ENCODE measurements at places on chromosomes 12 and 14.

- no peak for DNase-seq
Measured at GRCh38 chr14:21018286-21018685, 6.6 kb downstream of the NDRG2 start.

- DNase-seq: no peak
Measured at GRCh38 chr12:69898236-69898635, 73.2 kb downstream of the MYRFL start.

DNA sequence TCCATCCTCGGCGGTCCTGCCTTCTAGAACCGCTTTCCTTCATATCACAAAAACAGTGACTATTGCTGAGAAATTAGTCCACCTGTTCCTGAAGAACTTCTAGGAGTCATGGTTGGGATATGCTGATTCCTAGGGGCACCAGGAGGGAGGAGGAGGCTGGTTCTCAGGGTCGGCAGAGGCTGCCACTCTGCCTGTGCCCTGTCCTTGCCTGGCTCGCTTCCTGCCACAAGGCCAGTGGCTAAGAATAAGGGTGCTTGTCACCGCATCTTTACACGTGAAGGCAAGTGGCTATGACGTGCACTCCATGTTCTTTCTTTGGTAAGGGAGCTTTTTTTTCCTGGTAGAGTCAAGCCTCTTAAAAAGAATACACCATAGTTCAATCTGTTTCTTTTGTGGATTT lies 18.7 kb upstream of the DGLUCY start:
- no peak for DNase-seq

- no peak for DNase-seq
Measured at GRCh38 chr12:124207617-124208016, 87.3 kb upstream of the RFLNA start.

DNA sequence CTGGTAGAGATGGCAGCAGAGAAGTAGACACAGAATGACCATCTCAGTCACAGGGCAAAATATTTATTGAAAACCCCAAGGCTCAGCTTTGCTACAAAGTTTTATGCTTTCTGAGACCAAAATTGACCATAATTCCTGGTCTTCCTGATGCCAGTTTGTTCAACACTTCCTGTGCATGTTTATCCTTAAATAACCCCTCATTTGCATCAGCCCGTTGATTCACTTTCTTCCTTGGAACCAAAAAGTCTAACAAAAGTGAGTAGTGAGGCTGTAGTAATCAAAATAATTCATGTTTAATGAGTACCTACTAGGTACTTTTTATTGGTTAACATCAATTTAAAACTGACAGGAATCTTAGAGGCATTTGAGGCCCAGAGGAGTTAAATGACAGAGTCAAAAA lies 51.7 kb downstream of the TRHDE start:
- no peak for DNase-seq

- no peak for DNase-seq
Measured at GRCh38 chr12:28583701-28584261, 393.5 kb downstream of the CCDC91 start.

- DNase-seq: no peak
Measured at GRCh38 chr12:12327802-12328201, 22.2 kb downstream of the MANSC1 start.

DNA sequence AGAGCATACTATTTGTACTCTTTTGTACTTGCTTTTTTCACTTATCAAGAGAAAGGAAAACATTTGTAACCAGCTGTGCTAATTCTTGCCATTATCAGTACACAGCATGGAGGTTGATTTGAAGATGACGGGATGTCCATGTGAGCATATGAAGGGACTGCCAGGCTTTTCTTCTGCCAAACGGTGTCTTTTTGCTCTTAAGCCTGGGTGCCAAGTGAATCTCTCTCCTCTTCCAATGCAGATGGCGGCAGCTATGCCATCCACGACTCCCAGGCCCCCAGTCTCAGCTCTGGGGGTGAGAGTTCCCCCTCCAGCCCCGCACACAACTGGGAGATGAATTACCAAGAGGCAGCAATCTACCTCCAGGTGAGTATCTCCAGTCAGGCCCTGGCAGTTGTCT lies 38.9 kb downstream of the TPCN1 start:
- DNase-seq: no peak

- no peak for DNase-seq
Measured at GRCh38 chr14:43900173-43900655, 606.9 kb downstream of the FSCB start.

DNA sequence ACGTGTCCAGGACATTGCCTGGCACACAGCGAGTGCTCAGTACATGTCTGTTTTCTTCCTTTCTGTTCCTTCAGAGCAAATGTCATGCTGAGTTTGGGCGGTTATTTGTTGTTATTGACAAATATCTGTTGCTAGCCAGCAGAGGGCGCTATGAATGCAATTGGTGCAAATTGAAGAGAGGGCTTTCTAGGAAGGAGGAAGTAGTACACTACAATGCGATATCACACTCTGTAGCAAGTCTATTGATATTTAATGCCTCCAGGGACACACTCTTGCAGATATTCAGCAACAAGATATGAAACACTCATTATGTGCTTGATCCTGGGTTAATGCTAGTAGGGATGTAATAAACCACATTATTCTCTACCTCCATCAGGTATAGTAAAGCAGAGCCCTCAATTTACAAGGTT lies 267.3 kb upstream of the SRRM4 start:
- DNase-seq: peak; percentile 68

DNA sequence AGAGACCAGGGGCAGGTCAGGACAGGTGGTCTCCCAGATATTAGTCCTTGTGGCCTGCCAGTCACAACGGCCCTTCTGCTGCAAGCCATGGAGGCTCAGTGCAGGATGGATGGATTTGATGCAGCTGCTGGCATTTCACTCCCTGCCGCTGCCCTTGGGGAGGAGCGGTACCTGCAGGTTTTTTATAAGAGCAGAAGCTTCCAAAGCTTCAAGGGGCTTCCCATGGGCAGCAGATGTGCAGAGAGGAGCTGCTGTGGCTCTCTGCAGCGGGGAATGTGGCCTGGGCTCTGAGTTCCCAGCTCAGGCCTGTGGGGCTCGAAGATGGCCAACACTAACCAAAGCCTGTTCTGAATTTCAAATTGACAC lies 379.3 kb downstream of the DPF3 start:
- no peak for DNase-seq

- no peak for DNase-seq
Measured at GRCh38 chr12:9908350-9908749, 23.8 kb downstream of the CLEC2A start.

- no peak for DNase-seq
Measured at GRCh38 chr12:24599736-24600135, 349.2 kb downstream of the BCAT1 start.

- DNase-seq: no peak
Measured at GRCh38 chr12:40122842-40123241, 17.0 kb upstream of the SLC2A13 start.

GRCh38 chr12:110966081-110966760 lies 45.8 kb upstream of the MYL2 start:
- DNase-seq: no peak

DNA sequence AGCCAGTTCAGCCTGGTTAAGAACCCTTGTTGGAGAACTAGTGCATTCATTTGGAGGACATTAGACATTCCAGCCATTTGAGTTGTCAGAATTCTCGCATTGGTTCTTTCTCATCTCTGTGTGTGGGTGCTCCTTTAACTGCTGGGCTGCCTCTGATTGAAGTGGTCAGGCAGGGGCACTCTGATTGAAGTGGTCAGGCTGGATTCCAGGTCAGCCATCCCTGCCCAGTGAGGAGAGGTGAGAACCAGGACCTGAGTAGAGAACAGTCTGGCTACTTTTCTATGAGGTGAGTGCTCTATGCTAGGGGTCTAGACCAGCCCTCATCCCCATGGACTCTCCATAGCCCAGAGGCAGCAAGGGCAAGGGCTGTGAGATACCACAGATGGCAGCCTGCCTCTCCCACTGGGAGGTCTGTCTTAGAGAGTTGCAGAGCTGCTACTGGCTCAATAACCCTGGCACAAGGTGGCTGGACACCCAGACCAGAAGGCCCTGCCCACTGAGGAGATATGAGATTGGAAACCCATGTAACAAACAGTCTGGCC lies 691.6 kb downstream of the TMTC2 start:
- DNase-seq: peak; percentile 27

GRCh38 chr12:70733385-70733784 lies 96.2 kb upstream of the PTPRB start:
- DNase-seq: no peak

GRCh38 chr12:4177262-4177661 lies 96.3 kb upstream of the CCND2 start:
- no peak for DNase-seq

GRCh38 chr14:37230551-37231194 lies 32.9 kb downstream of the MIPOL1 start:
- no peak for DNase-seq

DNA sequence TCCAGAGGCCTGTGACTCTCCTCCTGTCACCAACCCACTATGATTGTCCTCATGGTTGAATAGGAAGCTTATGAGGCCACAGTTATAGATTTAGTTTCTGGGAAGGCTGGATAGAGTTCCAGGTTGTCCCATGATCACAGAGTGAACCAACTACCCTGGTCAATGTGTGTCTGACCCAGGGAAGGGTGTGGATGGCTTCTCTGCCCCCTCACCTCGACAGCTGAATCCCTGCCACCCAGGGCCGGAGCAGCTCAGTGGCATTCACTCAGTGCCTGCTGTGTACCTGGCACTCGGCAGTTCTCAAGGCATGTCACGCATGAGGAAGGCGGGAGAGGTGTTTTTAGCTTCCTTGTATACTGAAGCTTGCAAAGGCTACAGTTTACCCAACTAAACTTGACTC lies 43.2 kb downstream of the JDP2 start:
- no peak for DNase-seq

DNA sequence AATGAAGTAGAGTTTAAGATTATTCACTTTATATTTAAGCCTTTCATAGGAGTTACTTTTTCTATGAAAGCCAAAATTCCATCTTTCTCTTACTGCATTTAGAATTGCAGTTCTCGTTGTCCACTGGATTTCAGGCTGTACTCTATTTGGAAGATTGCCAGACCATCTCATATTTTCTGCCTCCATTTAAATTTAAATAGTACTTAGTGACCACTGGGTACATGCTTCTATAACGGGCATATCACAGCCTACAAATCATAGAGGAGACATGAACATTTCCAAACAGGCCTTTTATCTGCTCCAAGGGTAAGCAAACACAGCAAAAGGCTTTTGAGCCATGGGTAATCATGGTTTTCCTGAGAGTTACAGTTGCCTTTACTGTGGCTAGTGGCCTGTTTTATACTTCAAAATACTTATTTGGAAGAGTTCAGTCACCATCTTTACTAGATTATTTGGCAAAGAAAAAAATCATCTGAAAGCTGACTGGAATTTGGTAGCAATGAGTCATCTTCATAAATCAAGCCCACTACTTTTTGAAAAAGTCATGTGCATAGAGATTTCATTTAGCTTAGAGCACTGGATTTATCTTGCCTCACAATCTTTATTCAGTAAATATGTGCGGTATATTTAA lies 15.7 kb downstream of the ANO6 start:
- DNase-seq: no peak

DNA sequence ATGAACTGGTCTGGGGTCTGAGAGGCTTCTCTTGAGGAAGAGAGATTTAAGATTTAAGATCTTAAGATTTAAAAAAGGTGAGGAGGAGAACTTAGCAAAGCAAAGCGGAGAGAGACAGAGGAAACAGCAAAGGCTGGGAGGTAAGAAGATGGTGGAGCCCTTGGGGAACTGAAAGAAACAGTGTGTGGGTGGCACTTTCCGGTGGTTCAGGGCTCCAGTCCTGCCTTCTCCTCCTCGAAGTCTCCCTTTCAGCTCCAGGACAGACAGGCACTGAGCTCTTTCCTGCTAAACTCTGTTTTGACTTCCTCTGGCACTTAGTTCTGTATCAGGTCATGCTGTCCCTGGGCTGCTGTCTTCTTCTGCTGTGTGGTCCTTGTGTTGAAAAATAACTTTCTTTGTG lies 298.7 kb upstream of the SRRM4 start:
- DNase-seq: no peak

- DNase-seq: peak; percentile 40
Measured at GRCh38 chr14:105087308-105087962, 22.2 kb upstream of the GPR132 start.

DNA sequence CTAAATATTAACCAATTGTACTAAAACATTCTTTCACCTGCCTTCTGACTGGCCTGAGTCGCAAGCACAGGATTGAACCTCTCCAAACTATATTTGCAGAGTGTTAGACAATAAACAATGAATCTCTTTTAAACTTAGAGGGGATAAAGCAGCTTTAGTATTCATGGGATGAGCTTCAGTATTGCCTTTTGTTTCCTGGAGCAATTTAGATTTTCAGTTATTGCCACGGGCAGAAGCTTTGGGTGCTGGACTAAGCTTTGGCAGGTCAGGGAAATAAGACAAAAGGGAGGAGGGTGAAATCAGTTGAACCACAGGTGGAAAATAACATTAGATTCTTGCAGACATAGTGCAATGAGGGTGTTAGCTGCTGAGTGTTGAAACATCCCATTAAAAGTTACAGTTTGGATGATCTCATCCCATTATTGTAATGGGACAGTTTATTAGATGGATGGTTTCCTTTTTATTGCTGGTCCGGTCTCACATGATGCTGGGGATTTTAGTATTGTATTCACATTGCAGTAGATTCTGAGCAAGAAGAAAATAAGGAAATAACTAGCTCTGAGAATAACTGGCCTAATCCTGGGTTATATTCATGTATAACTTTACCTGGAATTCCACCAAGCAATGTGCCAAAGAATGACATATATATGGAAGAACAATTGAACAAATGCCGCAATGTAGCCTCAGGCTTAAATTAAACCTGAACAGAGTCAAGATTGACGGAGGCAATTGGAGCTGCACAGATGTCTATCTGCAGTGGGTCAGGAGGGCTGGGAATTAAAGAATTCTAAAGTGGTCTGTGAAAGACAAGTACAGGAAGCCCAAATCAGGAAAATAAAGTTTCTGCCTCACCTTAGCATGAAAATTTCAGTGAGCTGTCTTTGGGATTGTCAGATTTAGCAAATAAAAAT lies 1092.8 kb upstream of the SEL1L start:
- no peak for DNase-seq

GRCh38 chr12:102120886-102121285 lies 903 bp downstream of the PARPBP start:
- no peak for DNase-seq

DNA sequence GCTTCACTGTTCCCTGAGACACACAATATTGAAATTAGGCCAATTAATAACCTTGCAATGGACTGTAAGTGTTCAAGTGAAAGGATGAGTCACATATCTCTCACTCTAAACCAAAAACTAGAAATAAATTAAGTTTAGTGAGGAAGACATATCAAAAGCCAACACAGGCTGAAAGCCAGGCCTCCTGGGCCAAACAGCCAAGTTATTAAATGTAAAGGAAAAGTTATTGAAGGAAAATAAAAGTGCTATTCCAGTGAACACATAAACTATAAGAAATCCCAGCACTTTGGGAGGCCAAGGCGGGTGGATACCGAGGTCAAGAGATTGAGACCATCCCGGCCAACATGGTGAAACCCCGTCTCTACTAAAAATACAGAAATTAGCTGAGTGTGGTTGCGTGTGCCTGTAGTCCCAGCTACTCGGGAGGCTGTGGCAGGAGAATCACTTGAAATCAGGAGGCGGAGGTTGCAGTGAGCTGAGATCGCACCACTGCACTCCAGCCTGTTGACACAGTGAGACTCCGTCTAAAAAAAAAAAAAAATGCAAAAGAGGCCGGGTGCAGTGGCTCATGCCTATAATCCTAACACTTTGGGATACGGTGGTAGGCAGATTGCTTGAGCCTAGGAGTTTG lies 10.4 kb upstream of the HEATR5A start:
- DNase-seq: no peak

Measured in H9 (cell line).